ENCODE measurements at places on chromosomes 13 and 19.
A peak's percentile ranks its signal among the peaks of the same experiment; 100 is the strongest.

GRCh38 chr19:42069619-42070351, at the start of gene GRIK5:
Gene GRIK5, minus strand, starts transcription at chr19:42070206. Its CDS starts 4,436 bp downstream, at chr19:42065770.
- no peak for DNase-seq

DNA sequence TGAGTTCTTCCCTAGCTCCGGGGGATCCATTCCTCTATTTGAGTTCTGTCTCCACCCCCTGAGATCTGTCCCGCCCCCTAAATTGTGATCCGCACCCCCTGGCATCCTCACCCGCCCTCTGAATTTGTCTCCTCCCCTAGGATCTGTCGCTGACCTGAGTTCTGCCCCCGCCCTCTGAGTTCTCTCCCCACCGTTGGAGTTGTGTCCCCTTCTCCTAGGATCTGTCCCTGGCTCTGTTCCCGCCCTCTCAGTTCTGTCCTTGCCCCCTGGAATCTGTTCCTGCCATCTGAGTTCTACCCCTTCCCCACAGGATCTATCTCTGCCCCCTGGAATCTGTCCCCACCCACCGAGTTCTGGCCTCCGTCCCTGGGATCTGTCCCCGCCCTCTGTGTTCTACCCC, 1.0 kb upstream of the SLC17A7 start:
- no peak for DNase-seq

DNA sequence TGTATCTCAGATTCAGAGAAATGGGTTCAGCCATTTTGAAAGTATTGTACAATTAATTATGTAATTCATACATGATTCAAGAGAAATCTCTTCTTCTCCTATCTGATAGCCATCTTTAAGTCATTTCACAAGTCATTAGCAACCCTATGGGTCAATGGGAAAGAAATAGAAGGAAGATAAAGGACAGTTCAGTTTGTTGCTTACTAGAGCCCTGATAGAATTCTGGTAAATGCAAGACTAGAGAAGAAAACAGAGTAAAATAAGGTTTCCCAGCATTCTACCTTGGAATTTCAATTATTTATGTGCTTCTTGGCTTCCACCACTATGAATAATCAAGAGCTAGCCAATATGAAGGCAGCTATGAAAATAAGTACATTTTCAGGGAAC, 117.7 kb downstream of the LHFPL6 start:
- no peak for DNase-seq

DNA sequence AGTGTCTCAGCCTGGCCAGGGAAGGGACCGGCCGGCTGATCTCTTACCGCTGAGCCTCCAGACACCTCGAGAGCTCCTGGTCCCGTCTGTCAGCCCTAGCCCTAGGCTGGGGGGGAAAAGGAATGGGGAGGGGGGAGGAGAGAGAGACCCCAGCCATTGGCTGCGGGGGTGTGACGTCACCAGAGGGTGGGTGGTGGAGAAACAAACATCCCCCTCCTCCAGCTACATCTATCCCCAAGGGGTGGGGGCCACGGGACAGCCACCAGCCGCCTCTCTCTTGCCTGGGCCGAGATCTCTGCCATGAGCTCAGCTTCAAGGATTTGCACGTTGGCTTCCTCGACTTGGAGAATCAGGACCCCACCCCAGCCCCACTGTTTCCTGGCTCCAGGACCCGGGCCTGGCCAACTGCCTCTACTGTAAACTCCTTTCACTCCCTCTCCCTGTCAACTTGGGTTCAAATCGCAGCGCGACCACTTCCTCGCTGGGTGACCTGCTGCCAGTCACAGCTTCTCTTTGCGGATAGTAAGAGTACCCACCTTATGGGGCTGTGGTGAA, at the start of gene PRX:
Gene PRX (minus strand): TSS at position 88 of the 555 bp plus-strand sequence. CDS start 5,446 bp downstream, outside the sequence.
- DNase-seq = no peak

DNA sequence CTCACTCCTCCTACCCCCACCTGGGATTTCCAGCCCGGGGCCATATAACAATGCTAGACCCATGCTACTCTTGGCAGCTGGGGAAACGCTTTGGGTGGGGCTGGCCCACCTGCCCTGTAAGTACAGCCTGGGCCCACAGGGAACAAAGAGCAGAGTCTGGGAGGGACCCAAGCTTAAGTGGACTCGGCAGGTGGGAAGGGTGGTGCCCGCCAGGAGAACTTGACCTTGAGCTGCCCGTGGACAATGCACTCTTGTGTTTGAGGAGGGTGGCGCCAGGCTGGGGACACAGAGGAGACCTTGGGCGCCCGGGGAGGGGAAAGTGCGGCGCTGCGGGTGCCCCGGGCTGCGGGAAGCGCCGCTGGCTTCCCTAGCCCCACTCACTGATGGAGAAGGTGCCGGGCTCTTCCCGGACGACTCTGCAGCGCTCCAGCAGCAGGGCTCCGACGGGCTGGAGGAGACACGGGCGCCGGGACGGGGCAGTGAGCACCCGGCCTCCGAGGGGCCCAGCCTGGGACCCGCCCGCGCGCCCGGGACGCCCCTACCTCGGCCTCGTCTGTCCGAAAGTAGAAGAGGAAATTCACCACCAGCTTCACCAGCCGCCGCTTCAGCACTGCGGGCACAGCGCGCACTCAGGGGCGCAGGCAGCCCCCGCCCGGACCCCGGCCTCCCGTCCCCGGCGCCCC, 607 bp downstream of the PLEKHJ1 start:
- DNase-seq = no peak

- peak; percentile 97 for DNase-seq
These were observed 60.9 kb upstream of the MED4 start for GRCh38 chr13:48155848-48156247.

DNA sequence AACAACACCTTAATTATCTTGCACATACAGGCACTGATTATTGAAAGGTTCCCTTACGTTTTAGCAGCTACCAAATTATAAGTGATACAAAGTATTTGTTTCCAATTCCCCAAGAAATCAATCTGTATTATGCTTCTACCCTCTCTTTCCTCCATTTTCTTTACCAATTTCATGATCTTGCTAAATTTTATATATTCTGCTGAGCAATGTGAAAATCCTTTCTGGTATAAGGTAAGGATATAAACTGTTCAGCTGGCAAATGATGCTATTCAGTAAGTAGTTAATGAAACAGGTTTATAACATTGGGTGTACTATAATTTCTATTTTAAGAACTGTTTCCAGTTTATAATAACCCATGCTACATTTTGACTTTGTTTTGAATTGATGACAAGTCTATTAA, 985 bp upstream of the EEF1AKMT1 start:
- DNase-seq = no peak

DNA sequence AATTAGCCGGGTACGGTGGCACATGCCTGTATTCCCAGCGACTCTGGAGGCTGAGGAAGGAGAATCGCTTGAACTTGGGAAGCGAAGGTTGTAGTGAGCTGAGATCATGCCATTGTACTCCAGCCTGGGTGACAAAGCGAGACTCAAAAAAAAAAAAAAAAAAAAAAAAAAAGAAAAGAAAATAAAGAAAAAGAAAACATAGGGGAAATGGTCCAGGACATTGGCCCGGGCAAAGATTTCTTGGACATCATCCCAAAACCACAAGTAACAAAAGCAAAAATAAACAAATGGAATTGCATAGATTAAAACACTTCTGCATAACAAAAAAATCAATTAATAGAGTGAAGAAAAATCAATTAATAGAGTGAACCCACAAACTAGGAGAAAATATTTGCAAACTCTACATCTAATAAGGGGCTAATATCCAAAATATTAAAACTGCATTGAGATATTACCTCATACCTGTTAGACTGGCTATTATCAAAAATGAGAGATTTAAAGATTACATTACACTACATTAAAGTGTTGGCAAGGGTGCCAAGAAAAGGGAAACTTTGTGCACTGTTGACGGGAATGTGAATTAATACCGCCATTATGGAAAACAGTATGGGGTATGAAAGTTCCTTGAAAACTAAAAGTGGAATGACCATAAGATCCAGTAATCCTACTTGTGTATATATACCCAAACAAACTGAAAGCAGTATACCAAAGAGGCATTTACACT, 18.5 kb upstream of the ABCC4 start:
- DNase-seq = no peak

GRCh38 chr13:79379274-79379673, 26.8 kb downstream of the RBM26 start:
- no peak for DNase-seq

DNA sequence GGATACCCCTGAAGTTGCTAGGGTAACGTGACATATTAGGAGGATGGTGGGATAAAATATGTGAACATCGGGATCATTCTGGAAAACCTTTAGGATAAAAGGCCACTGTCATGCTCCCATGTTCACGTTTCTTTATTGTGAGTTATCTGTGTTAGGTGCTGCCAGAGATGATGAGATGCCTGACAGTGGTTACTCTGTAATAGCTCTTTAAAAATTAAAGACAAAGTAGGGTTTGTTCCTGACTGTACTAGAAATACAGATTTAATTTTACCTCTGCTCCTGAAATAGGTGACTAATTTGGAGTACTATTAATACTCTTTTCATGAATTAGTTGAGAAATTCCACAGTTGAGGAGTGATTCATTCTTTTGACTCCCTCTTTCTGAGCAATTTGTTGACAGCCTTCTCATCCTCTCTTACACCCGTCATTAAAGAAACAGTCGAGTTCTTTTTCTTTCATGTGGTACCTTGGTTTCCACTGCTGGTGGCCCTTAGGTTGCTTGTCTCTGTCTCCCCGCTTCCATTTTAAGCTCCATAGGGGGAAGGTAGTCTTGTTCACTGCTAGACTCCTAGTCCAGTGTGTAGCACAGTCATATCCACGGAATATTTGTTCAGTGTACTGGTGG, 28.4 kb downstream of the SAE1 start:
- peak; percentile 85 for DNase-seq

DNA sequence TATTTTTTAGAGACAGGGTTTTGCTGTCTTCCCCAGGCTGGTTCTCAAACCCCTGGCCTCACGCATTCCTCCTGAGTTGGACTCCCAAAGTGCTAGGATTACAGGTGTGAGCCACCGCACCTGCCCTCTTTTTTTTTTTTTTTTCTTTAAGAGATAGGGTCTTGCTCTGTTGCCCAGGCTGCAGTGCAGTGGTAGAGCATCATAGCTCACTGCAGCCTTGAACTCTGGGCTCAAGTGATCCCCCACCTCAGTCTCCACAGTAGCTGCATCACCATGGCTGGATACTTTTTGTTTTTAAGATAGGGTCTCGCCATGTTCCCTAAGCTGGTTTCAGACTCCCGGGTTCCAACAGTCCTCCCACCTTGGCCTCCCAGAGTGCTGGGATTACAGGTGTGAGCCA, 1.5 kb downstream of the KCNJ14 start:
- DNase-seq = no peak

- DNase-seq = no peak
These were observed 52.6 kb upstream of the URAD start for GRCh38 chr13:28041031-28041461.

DNA sequence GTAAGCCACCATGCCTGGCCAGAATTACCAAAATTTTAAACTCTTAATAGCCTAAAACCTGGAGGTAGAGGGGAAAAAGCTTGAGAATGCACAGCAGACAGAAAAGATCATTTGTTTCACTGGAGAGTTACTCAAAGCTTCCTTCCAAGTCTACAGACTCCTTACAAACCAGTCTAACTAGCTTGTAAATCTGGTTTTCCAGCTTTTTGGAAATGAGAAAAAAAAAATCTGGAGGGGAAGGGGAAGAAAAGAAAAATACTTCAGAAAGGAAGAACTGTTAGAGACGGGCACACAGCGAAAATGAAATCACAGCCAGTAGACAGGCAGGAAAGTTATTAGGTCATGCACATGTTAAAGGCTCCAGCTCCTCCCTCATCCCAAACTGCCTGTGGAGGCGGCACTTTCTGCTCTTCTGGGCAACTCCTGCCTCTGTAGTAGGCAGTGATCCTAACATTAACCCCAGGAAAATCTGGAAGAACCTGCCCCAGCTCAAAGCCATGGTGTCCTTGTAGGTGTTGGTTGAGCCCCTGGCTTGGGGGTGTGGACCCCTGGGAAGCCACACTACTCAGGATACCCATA, 17.3 kb downstream of the PARP4 start:
- peak; percentile 43 for DNase-seq

DNA sequence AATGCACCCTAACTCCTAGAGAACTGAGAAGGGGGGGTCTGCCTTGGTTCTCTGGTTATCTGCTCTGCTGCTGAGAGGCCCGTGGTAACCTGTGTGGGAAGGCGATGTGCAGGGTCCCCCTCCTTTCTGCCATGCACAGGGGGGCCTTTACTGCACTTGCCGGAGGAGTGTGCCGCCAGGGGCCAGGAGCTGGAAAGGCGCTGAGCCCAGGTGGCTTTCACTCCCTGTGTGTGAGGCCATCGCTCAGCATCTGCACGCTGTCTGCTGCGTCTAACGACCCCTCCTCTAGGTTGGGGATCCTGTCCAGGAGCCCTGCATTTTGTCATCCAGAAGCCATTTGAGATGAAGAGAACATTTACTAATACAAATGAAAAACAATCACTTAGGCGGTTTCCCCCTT, 37.0 kb upstream of the TEX29 start:
- DNase-seq = no peak

GRCh38 chr19:41424335-41425173, 2.6 kb downstream of the B3GNT8 start:
- DNase-seq = no peak

GRCh38 chr19:38304866-38305429, 897 bp downstream of the C19orf33 start:
- peak; percentile 93 for DNase-seq

DNA sequence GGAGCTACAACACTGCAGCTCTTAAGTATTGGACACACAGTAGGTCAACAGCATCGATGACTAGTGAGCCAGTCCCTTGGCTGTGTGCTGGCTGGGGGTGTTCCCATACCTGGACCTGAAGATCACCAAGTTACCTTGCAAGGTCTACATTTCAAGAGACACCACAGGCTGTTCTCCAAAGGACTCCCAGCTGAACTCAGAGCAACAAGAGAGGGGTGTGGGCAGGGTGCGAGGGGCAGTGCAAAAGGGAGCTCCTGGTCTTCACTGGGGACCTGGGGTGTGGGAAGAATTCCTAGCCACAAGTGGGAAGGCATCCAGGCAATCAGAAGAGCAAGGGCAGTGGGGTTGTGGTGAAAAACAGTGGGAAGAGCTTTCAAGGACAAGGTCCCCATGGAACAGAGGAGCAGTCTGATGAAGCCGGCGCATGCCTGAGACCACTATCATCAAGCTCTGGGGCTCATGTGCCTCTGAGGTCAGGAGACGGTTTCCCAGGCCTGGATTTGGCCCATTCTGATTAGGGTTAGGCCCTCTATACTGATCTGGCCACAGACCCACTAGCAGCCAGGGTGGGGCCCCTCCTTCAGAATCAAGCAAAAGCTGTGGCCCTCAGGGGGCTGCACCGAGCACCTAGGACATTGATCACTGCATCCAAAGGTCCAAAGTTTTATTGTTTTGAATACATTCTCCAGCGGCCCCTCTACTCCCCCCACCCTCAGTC, 4.7 kb upstream of the GSK3A start:
- no peak for DNase-seq

- DNase-seq = peak; percentile 55
These were observed 116.2 kb upstream of the FREM2 start for GRCh38 chr13:38570706-38571105.

DNA sequence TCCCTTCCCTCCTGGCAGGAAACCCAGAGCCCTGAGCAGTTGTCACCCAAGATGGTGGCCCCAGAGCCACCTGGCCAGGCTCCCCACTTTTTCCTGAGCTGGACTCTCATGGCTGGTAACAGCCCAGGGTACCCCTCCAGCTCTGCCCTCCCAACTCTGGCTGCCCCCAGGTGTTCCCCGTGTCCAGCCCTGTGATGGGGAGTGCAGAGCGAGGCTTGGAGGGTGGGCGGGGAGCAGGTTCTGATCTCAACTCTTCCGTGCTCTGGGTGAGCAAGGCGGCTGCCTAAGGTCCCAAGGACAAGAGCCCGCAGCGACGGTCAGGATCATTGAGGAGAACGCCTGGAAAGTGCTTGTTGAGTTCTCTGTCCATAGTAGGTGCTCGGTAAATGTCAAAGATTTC, 54.7 kb upstream of the GAS6 start:
- no peak for DNase-seq
